ENCODE measurements at places on chromosomes 5 and 9. TPM values are rescaled to one million over a fixed set of nuclear protein-coding genes. Genes with fewer than 3 reads are reported as not detected.
A peak's percentile ranks its signal among the peaks of the same experiment; 100 is the strongest.

GRCh38 chr9:93900971-93901861, 53.9 kb downstream of the BARX1 start:
- no peak overlapping the region for H3K27ac ChIP-seq
- no peaks in the 10 kb centered on the region for H3K36me3 ChIP-seq
- no peaks in the 10 kb centered on the region for H3K4me1 ChIP-seq

The FOXI1 gene
- not detected for total RNA-seq

The EGFL7 gene
- total RNA-seq = 78.4 TPM

DNA sequence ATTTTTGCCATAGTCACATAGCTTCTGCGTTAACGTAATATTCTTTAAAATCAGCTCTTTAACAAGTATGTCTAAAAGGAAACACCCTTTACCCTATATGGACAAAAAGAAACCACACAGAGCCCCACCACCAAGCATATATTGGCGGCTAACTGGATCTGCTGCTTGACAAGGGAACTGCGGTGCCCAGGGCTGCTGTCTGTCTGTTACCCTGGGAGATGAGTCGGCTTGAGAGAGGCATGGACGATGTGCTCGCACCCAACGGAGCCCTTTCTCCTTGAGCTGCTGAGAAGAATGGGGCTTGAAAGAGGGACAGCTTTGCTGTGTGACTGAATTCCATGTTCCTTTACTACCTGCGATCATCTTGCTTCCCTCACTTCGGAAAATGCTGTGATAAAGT, 158.6 kb upstream of the SHB start:
- H3K27ac ChIP-seq = no peak overlapping the region
- H3K27me3 ChIP-seq = peaks cover 12% of the 10 kb centered on the region
- no peaks in the 10 kb centered on the region for H3K36me3 ChIP-seq
- peaks cover 21% of the 10 kb centered on the region for H3K4me1 ChIP-seq
- H3K4me3 ChIP-seq = no peak overlapping the region

GRCh38 chr9:108588246-108588645, 267.5 kb downstream of the ACTL7B start:
- H3K36me3 ChIP-seq = no peaks in the 10 kb centered on the region
- H3K27ac ChIP-seq = no peak overlapping the region
- no peaks in the 10 kb centered on the region for H3K4me1 ChIP-seq
- DNase-seq = no peak
- H3K4me3 ChIP-seq = no peak overlapping the region

GRCh38 chr5:95880081-95880926, 57.8 kb upstream of the GLRX start:
- no peaks in the 10 kb centered on the region for H3K4me1 ChIP-seq
- DNase-seq = no peak
- no peak overlapping the region for H3K27ac ChIP-seq
- H3K4me3 ChIP-seq = no peak overlapping the region

GRCh38 chr5:107779437-107779836, 108.7 kb upstream of the EFNA5 start:
- H3K27me3 ChIP-seq = no peaks in the 10 kb centered on the region
- H3K27ac ChIP-seq = no peak overlapping the region
- no peaks in the 10 kb centered on the region for H3K36me3 ChIP-seq

The PCDHGB5 gene
- total RNA-seq = 4.3 TPM

The PCDHGA5 gene
- 2.3 TPM for total RNA-seq

The KCTD16 gene
- 0.13 TPM for total RNA-seq

The GFRA3 gene
- total RNA-seq = 1.9 TPM

- H3K27me3 ChIP-seq = no peaks in the 10 kb centered on the region
- H3K36me3 ChIP-seq = no peaks in the 10 kb centered on the region
- DNase-seq = no peak
- no peak overlapping the region for H3K4me3 ChIP-seq
- peak overlapping the region; percentile 88 for H3K27ac ChIP-seq
Observed at GRCh38 chr9:121363622-121363961, 6.5 kb downstream of the STOM start.

The STPG3 gene
- not detected for total RNA-seq

- peaks cover 18% of the 10 kb centered on the region for H3K4me1 ChIP-seq
- H3K27me3 ChIP-seq = no peaks in the 10 kb centered on the region
- DNase-seq = no peak
- H3K27ac ChIP-seq = no peak overlapping the region
Observed at GRCh38 chr5:31770998-31771397, 132.1 kb downstream of the PDZD2 start.

The CARTPT gene
- not detected for total RNA-seq

DNA sequence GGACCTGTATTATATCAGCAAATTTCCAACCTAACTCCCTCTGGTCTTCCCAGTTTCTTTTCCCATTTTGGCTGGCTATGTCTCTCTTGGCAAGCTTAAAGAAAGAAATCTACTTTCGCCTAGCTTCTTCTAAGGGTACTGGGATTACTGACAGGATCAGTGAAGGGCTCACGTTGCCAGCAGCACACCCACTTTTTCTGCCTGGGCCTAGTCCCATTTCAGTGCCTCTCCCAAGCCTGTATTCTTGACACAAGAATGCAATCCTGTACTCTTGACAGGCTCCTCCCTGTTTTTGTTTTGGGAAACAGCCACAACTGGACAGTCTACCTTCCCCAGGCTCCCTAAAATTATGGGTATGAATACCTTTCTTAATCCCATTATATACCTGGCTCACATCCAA, 170.5 kb downstream of the EPB41L4A start:
- H3K4me3 ChIP-seq = no peak overlapping the region
- no peaks in the 10 kb centered on the region for H3K27me3 ChIP-seq
- DNase-seq = no peak
- H3K27ac ChIP-seq = no peak overlapping the region
- peaks cover 2% of the 10 kb centered on the region for H3K4me1 ChIP-seq
- no peaks in the 10 kb centered on the region for H3K36me3 ChIP-seq

- H3K27ac ChIP-seq = no peak overlapping the region
- H3K4me1 ChIP-seq = no peaks in the 10 kb centered on the region
- H3K36me3 ChIP-seq = peaks cover 47% of the 10 kb centered on the region
- H3K4me3 ChIP-seq = no peak overlapping the region
- no peak for DNase-seq
Observed at GRCh38 chr5:1468629-1469527, 23.6 kb upstream of the SLC6A3 start.

- H3K27me3 ChIP-seq = no peaks in the 10 kb centered on the region
- H3K27ac ChIP-seq = no peak overlapping the region
- no peaks in the 10 kb centered on the region for H3K36me3 ChIP-seq
Observed at GRCh38 chr5:17312358-17312757, 94.9 kb downstream of the BASP1 start.

The OLFM1 gene
- total RNA-seq = 3.2 TPM

The DNLZ gene
- 30.2 TPM for total RNA-seq

DNA sequence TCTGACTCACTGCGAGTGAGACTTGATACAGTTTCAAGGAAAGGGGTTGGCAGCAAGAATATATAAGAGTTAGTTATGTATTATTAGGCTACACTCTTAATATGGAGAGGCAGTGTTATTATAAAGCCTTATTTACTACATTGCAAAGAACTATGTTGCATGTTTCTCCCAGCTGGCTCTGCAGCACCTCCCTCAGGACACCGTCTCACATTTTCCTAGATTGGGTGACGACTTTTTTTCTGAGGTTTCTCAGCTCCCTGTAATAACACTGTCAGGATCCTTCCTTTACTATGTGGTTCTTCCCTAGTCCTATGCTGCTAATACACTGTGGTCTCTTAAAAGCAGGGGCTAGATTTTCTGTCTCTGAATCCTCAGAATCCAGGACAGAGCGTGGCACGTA, 153.7 kb downstream of the INSYN2B start:
- H3K36me3 ChIP-seq = no peaks in the 10 kb centered on the region
- H3K27ac ChIP-seq = no peak overlapping the region
- no peaks in the 10 kb centered on the region for H3K4me1 ChIP-seq
- H3K27me3 ChIP-seq = no peaks in the 10 kb centered on the region
- no peak overlapping the region for H3K4me3 ChIP-seq

GRCh38 chr5:63089147-63089546, 510.5 kb downstream of the LRRC70 start:
- H3K27me3 ChIP-seq = no peaks in the 10 kb centered on the region
- no peak overlapping the region for H3K4me3 ChIP-seq
- H3K27ac ChIP-seq = no peak overlapping the region

GRCh38 chr9:2816476-2817141, 27.3 kb downstream of the PUM3 start:
- H3K4me1 ChIP-seq = no peaks in the 10 kb centered on the region
- no peaks in the 10 kb centered on the region for H3K27me3 ChIP-seq
- H3K27ac ChIP-seq = no peak overlapping the region
- no peak overlapping the region for H3K4me3 ChIP-seq
- peaks cover 11% of the 10 kb centered on the region for H3K36me3 ChIP-seq

The PSAT1 gene
- 25.3 TPM for total RNA-seq

GRCh38 chr5:141223112-141223783, at the start of gene PCDHB14:
TSS of gene PCDHB14 (plus strand) at chr5:141223343. CDS start at chr5:141223506, 163 bp downstream.
- no peaks in the 10 kb centered on the region for H3K36me3 ChIP-seq
- H3K27me3 ChIP-seq = no peaks in the 10 kb centered on the region
- no peaks in the 10 kb centered on the region for H3K4me1 ChIP-seq
- no peak within 1 kb of the TSS for H3K27ac ChIP-seq
- H3K4me3 ChIP-seq = peak within 1 kb of the TSS; percentile 34

GRCh38 chr5:154230526-154230925, 40.0 kb downstream of the GALNT10 start:
- H3K4me1 ChIP-seq = no peaks in the 10 kb centered on the region
- H3K27ac ChIP-seq = no peak overlapping the region
- H3K4me3 ChIP-seq = no peak overlapping the region
- no peak for DNase-seq
- H3K36me3 ChIP-seq = no peaks in the 10 kb centered on the region

- H3K4me1 ChIP-seq = no peaks in the 10 kb centered on the region
- H3K27ac ChIP-seq = no peak overlapping the region
- H3K36me3 ChIP-seq = peaks cover 3% of the 10 kb centered on the region
- H3K4me3 ChIP-seq = no peak overlapping the region
Observed at GRCh38 chr9:71752928-71753327, 15.4 kb downstream of the CEMIP2 start.

DNA sequence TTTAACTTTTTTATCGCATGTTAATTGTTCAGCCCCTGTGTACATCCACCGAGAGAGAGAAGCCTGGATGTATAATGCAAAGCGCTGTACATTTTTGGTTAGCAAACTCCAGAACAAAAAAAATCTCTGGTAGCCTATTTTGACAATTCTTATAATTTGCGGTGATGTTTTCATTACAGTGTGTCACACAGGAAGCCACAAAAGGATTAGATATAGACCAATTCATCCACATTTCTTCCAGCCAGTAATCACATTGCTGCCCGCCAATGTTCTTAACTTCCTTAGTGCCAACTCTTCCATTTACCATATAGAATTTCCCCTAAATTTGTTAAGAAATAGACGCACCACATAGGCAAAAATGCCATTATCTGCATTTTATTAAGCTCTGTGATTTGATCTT, 435.6 kb downstream of the EFNA5 start:
- DNase-seq = no peak
- no peaks in the 10 kb centered on the region for H3K4me1 ChIP-seq

- H3K27ac ChIP-seq = no peak overlapping the region
- no peak overlapping the region for H3K4me3 ChIP-seq
- H3K4me1 ChIP-seq = peaks cover 6% of the 10 kb centered on the region
- no peaks in the 10 kb centered on the region for H3K36me3 ChIP-seq
- peaks cover 5% of the 10 kb centered on the region for H3K27me3 ChIP-seq
Observed at GRCh38 chr9:33419708-33420303, 17.4 kb upstream of the AQP7 start.

- no peak for DNase-seq
- H3K36me3 ChIP-seq = no peaks in the 10 kb centered on the region
- H3K4me3 ChIP-seq = no peak overlapping the region
- H3K4me1 ChIP-seq = no peaks in the 10 kb centered on the region
- no peak overlapping the region for H3K27ac ChIP-seq
Observed at GRCh38 chr9:17083258-17083657, 51.6 kb upstream of the CNTLN start.

DNA sequence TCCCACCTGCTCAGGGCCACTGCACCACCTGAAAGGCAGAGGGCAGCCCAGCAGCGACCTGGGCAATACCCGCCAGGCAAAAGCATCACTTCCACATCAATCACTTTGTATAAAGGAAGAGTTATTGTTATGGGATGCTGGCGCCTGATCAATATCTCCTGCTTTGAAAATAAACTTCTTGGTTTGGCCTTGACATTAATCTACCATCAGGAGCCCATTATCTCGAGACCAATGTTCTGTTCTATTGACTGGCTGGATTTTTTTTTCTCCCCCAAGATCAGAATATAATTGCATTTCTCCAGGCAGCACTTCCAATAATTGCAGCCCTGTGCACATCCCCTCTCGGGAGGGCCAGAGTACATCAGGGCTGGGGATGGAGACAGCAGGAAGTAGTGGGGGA, 44.4 kb upstream of the SAP30L start:
- H3K27ac ChIP-seq = no peak overlapping the region
- H3K4me3 ChIP-seq = no peak overlapping the region
- H3K4me1 ChIP-seq = peaks cover 7% of the 10 kb centered on the region
- H3K36me3 ChIP-seq = peaks cover 7% of the 10 kb centered on the region
- no peaks in the 10 kb centered on the region for H3K27me3 ChIP-seq

The ZNF474 gene
- total RNA-seq = 0.66 TPM

- H3K4me3 ChIP-seq = no peak overlapping the region
- H3K27ac ChIP-seq = no peak overlapping the region
- H3K27me3 ChIP-seq = no peaks in the 10 kb centered on the region
- DNase-seq = peak; percentile 92
- H3K36me3 ChIP-seq = no peaks in the 10 kb centered on the region
- H3K4me1 ChIP-seq = no peaks in the 10 kb centered on the region
Observed at GRCh38 chr5:122723606-122724352, 51.1 kb upstream of the SNX2 start.

DNA sequence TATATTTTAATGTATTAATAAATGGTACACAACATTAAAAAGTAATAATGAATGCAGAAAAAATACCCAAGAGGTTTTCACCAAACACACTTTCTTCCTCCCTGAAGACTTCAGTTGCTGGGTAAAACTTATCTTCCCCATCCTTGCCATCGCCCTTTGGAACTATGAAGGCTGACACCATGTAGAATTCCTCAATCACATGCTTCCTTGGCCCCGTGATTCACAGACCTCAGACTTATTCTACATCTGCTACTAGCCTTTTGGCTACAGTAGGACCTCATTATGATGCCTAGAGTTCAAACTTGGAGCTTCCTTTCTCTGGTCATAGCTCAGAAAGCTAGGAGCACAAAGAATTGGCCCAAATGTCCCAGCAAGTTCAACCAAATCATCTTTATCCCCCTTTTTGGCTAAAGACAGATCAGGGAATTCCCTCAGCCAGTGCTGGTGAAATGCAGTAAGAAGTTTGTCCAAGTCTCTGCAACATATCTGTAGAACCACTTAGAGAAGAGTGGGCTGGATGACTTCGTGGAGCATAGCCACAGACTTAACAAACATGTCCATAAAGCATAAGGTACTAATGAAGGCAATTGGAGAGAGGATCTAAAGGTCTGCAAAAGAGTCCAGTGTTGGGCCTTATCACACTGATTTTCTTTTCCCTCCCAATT, 253.5 kb downstream of the SEC61B start:
- DNase-seq = peak; percentile 19
- H3K4me3 ChIP-seq = no peak overlapping the region
- no peak overlapping the region for H3K27ac ChIP-seq
- H3K36me3 ChIP-seq = no peaks in the 10 kb centered on the region

The BTNL3 gene
- not detected for total RNA-seq

The SIT1 gene
- 0.09 TPM for total RNA-seq
